ENCODE measurements at places on chromosomes 2 and 18.

- no peak for DNase-seq
Observed at GRCh38 chr2:152292991-152293390, 42.0 kb upstream of the FMNL2 start.

- no peak for DNase-seq
Observed at GRCh38 chr18:39946623-39947061, 2008.4 kb upstream of the PIK3C3 start.

GRCh38 chr2:71561441-71562267 is 108.3 kb downstream of the DYSF start:
- no peak for DNase-seq

- no peak for DNase-seq
Observed at GRCh38 chr2:190528521-190529001, 6.0 kb downstream of the NEMP2 start.

DNA sequence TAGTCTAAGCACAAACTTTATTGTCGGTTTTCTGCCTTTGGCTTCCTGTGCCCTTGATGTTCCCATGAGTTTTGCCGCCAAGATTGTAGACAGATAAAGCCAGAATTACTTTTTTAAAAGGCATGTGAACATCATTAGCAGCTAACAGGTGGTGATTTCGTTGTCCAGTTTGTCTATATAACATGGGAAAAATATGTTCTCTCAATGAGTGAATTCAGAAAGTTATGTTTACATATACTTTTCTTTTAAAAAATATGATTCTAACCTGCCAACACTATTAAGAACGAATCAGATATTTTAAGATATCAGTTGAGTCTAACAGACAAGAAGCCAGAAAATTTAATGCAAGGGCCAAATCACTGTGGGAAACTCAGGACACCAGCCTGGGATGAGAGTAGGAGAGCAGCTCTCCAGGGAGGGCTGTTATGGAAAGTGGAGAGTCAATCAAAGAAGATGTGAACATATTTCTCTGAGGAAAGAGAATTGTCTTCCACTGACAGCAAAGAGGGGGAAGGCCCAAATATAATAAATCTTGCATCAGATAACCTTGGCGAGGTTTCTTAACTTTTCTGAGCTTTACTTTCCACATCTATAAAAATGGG is 311.3 kb downstream of the ARHGAP15 start:
- DNase-seq, result no peak

- DNase-seq, result no peak
Observed at GRCh38 chr2:52632543-52632942, 1135.1 kb upstream of the CHAC2 start.

GRCh38 chr2:38523728-38524437 is 78.8 kb downstream of the HNRNPLL start:
- no peak for DNase-seq

GRCh38 chr2:200484934-200485333 is 24.9 kb downstream of the KCTD18 start:
- DNase-seq, result no peak

- no peak for DNase-seq
Observed at GRCh38 chr2:102129951-102130646, 12.4 kb upstream of the IL1R1 start.

- no peak for DNase-seq
Observed at GRCh38 chr2:145595296-145595695, 1075.4 kb upstream of the ZEB2 start.

DNA sequence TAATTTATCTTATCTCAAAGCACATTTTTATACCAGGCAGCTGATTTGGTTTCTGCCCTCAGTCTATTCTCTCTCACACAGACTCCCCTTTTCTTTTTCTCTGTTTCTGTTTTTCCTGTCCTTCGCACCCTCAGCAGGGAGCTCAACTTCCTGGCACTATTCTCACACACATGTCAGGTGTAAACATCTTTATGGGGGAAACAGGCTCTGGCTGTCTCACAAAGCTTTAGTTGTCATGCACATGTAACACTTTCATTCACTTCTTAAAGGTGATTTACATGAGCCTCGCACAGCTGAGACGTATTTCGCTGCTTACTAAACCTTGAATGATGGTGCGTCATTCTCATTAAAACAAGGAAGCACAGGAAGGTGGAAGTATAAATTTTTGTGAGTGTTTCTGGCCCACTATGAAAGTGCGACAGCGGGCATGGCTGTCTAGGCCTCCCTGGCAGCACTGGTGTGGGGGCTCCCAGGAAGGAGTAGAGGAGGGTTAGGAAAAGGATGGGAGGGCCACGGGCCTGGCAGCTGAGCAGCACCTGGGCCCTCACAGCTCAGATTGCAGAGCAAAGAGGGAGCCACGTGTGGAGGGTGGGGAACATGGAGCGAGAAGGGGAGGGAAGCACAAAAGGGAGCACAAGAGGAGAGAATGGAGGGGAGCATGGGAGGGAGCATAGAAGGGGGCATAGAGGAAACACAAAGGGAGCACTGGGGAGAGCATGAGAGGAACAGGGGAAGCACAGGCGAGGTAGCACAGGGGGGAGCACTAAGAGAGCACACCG is 46.2 kb upstream of the SNTG2 start:
- no peak for DNase-seq
